Panc1 (cell line): ENCODE measurements at places on chromosomes 12 and 14. TPM values are rescaled to one million over a fixed set of nuclear protein-coding genes. Genes with fewer than 3 reads are reported as not detected.
A peak's percentile ranks its signal among the peaks of the same experiment; 100 is the strongest.

DNA sequence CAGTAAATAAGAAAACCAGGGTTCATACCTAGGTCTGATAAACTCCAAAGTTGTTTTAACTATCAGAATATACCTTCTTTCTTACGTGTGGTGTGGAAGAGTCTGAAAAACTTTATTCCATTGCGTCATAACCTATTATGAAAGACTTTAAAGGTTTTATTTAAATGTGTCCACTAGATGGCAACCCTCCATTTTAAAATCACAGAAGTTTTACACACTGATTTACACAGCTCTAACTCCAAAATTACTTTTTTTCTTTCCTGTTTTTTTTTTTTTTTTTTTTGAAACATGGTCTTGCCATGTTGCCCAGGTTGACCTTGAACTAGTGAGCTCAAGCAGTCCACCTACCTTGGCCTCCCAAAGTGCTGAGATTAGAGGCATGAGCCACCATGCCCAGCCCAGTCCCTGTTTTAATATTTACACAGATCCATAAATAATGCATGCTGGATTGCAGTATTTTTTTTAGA, 17.3 kb upstream of the TMPRSS12 start:
- no peaks in the 10 kb centered on the region; the same call in 1 of the 2 replicates for H3K4me1 ChIP-seq
- no peaks in the 10 kb centered on the region; the same call in 1 of the 2 replicates for H3K36me3 ChIP-seq
- DNase-seq, result peak; percentile 41
- H3K27me3 ChIP-seq, result no peaks in the 10 kb centered on the region
- H3K4me3 ChIP-seq, result no peak overlapping the region
- H3K27ac ChIP-seq, result peak overlapping the region; percentile 63; the same call in 1 of the 2 replicates

GRCh38 chr12:129941618-129942017, 37.8 kb upstream of the TMEM132D start:
- H3K4me3 ChIP-seq, result no peak overlapping the region
- H3K36me3 ChIP-seq, result no peaks in the 10 kb centered on the region
- H3K27me3 ChIP-seq, result no peaks in the 10 kb centered on the region; the same call in 1 of the 2 replicates
- no peak overlapping the region for H3K27ac ChIP-seq
- DNase-seq, result no peak

GRCh38 chr12:65631621-65632111, 192.6 kb upstream of the HMGA2 start:
- no peaks in the 10 kb centered on the region for H3K36me3 ChIP-seq
- DNase-seq, result peak; percentile 98
- no peak overlapping the region for H3K4me3 ChIP-seq
- H3K4me1 ChIP-seq, result peaks cover 30% of the 10 kb centered on the region
- H3K27me3 ChIP-seq, result no peaks in the 10 kb centered on the region

DNA sequence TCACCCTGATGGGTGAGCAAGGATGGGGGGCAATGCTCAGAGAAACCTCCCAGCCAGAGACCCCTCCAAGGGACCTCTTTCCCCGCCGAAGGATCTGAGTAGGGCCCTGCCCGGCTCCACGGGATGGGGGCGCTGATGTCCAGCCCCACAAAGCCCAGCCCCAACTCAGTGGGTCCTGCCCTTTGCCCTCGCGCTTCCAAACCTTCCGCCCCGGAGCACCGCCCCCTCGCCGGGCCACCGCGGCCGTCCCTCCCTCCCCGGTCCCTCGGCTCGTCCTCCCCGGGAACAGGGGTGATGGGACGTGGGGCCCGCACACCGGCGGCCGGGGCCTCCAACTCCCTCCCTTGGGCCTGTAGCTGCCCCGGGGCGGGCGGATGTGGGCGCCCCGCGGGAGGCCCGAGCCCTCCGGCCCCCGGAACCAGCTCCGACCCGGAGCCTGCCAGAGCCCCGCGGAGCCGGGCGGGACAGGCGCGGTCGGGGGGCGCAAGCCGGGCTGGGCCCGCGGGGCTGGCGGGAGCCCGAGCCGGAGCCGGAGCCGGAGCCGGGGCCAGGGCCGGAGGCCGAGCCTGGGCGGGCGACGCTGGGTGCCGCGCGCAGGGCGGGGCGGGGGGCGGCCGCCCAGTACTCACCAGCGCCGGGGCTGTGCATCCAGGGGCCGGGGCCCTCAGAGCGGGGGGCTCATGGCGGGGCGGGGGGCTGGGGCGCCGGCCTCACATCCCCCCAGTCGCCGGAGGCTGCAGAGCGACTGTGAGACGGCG, 386 bp downstream of the HDAC7 start:
- peak overlapping the region; percentile 81 for H3K4me3 ChIP-seq
- peak overlapping the region; percentile 86 for H3K27ac ChIP-seq
- no peaks in the 10 kb centered on the region for H3K36me3 ChIP-seq
- H3K4me1 ChIP-seq, result peaks cover 58% of the 10 kb centered on the region

DNA sequence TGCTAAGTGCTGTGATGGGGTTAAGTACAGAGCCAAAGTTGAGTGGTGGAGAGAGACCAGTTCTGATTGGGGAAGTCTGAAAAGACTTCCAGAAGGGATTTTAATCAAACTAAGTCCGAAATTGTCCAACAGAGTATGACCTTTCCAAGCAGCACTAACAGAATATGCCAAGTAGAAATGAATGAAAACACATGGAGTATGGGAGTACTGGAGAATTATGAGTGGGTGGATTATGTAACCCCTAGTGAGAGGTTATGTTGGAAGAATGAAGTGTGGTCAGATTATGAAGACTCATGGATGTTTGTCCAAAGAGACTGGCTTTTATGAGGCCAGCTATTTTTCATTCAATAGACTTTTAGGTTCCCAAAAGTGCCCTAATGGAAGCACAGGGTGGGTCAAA, 94.0 kb upstream of the PLEKHA5 start:
- H3K36me3 ChIP-seq, result no peaks in the 10 kb centered on the region
- no peaks in the 10 kb centered on the region for H3K27me3 ChIP-seq
- no peaks in the 10 kb centered on the region for H3K4me1 ChIP-seq
- no peak for DNase-seq

DNA sequence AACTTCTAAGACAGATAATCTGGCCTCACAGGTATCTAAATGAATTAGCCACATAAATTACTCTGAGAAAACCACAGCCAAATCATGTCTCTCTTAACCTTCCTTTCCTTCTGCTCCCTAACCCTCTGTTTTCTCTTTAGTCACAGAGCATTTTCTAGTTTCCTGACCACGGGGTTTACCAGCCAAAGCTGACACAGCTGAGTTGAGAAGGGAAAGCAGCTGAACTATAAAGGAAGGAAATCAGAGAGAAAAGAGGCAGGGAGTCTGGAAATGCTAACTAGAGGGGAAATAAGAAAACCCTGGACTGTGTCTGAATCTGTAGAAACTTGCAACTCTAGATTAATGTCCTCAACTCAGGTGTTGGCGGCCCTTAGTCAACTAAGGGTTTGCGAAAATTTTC, 24.4 kb downstream of the ANKS1B start:
- H3K36me3 ChIP-seq, result no peaks in the 10 kb centered on the region
- H3K4me3 ChIP-seq, result 0 out of 2 replicates have a peak overlapping the region, but pooled peaks have one; percentile 3
- H3K4me1 ChIP-seq, result peaks cover 17% of the 10 kb centered on the region
- DNase-seq, result no peak
- H3K27ac ChIP-seq, result peak overlapping the region; percentile 73

The PTPN6 gene
- total RNA-seq, result 13.7 TPM
